ENCODE measurements at places on chromosomes 4 and X.

DNA sequence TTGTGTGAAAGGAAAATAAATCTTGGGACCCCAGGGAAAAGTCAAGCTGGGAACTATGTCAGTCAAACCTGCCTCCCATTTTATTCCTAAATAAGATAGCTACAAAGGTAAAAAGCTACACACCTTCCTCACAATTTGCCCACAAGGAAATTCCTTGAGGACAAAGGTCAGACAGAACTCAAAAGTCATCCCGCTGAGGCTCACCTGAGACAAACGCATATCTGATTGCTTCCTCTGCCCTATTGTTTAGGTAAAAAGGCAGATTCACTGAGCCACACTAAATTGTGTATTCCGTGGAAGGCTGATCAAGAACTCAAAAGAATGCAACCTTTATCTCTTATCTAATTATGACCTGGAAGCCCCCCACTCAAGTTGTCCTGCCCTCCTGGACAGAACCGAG, 58.7 kb upstream of the MAML3 start:
- DNase-seq: no peak

- no peak for DNase-seq
Measured at GRCh38 chrX:154779261-154779660, 16.6 kb downstream of the DKC1 start.

GRCh38 chr4:107619731-107620130, 100.3 kb downstream of the PAPSS1 start:
- no peak for DNase-seq

GRCh38 chrX:56788717-56789122, 59.7 kb downstream of the NBDY start:
- no peak for DNase-seq

DNA sequence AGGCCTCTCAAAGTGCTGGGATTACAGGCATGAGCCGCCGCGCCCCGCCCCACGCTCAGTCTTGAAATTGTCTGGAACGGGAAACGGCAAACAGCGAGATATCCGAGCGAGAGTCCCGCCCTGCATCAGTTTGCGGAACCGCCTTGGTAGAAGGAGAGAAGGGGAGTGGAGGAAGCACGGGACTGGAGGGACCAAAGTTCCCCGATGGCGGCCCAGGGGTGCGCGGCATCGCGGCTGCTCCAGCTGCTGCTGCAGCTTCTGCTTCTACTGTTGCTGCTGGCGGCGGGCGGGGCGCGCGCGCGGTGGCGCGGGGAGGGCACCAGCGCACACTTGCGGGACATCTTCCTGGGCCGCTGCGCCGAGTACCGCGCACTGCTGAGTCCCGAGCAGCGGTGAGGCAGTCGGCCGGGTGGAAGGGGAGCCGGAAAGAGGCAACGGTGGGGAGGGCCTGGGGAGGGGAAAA, at the start of gene BST1:
TSS of gene BST1 (plus strand) at position 125 of the 463 bp plus-strand sequence. CDS start at position 205, 80 bp downstream.
- peak; percentile 2 for DNase-seq

GRCh38 chr4:24799544-24800324, 4.4 kb downstream of the SOD3 start:
- no peak for DNase-seq

DNA sequence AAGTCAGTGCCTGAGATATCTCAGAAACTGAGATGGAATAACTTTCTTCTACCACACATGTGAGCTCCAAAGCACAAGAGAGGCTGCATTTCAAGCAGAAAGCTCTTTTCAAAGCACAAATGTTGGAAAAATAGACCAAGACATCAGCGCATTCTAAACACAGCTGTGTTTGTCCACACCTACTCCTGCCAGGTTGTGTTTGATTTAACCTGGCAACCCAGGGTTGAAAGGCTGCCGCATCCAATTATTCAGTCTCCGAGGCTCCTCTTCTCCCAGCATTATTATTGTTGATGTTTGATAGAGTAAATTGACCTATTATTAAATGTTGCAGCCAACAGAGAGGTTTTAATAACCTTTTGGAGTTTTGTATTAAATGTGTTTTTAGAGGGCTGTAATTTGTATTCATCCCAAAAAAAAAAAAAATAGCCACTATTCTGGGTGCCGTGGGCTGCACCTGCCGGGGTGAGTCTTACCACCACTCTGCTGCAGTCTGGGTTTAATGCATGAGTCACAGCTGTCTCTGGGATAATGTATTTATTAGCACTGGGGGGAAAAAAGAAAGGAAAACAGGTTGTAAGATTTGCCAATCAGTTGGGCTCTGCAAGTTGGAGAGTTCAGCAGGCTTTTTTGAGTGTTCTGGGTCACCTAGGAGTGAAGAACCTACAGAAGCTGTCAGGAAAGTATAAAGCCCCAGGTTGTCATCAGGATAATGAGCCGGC, 105.2 kb upstream of the NOCT start:
- no peak for DNase-seq

DNA sequence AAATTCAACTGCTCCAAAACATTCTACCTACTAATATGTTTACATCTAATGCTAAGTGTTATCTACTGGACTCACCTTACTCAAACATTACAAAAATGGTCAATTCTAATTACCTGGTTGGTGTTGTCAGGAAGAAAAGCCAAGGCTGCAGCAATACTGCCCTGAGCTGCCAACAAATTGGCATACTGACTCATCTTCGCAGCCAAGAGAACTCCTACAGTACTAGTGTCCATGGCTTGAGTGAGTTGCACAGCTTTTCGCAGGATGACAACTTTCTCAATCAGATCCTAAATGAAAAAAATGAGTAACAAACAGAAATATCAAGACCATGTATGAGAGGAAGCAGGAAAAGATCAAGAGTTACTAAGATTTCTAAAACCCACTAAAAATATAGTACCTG, 39.6 kb downstream of the SEC31A start:
- DNase-seq: no peak

GRCh38 chr4:159227378-159227777, 124.5 kb downstream of the RAPGEF2 start:
- DNase-seq: no peak

DNA sequence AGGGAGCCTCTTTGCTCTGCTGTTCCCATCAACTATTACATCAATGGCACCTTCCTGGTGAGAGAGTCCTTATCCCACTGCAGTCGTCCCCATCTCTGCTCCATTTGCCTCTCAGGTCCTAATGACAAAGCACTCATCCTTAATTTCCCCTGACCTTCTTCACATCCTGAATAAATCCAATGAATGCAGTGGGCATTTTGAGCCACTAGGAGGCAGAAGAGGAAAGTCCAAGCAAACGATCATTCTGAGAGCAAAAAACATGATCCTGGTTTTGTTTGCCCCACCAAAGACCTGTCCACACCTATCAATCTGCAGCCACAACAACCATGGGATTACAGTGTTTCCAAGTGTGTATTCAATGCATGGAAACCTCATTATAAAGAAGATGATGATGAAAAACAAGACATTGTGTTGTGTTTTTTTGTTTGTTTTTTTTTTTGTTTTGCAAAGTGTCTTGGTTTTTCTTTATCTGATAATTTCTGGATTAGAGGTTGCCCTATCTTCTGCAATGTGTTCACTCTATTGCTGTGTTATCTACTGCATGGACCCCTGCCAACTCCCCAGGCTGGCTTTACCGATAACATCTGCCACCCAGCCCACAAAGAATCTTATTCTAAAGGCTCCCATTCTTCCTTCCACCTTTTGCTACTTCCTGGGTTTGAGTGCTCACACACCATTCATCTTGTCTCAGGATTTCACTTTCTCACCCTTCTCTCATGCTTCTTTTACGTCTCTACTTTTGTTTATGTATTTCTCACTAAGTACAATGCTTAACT, 207.2 kb downstream of the NLGN4X start:
- no peak for DNase-seq

GRCh38 chr4:153514001-153514526, 47.9 kb downstream of the TMEM131L start:
- no peak for DNase-seq

- DNase-seq: no peak
Measured at GRCh38 chrX:135484641-135485289, 35.7 kb upstream of the INTS6L start.

GRCh38 chrX:40013266-40014195, 84.2 kb downstream of the BCOR start:
- DNase-seq: no peak

DNA sequence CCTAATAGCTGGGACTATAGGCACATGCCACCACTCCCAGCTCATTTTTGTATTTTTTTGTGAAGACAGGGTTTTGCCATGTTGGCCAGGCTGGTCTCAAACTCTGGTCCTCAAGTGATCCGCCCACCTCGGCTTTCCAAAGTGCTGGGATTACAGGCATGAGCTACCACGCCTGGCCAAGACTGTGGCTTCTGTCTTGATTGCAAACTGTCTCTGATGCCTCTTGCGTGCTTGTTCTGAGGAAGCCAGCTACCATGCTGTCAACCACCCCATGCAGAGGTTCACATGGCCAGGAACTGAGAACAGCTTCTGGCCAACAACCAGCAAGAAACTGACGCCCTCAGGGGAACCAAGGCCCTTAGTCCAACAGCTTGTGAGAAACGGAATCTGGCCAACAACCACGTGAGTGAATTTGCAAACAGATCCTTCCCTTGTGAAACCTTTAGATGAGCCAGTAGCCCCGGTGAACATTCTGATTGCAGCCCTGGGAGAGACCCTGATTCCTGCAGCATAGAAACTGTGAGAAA, 71.2 kb downstream of the SUPT20HL2 start:
- DNase-seq: no peak

- no peak for DNase-seq
Measured at GRCh38 chrX:63281465-63281864, 69.7 kb downstream of the SPIN4 start.

GRCh38 chr4:159052315-159052714, 50.6 kb upstream of the RAPGEF2 start:
- DNase-seq: no peak

DNA sequence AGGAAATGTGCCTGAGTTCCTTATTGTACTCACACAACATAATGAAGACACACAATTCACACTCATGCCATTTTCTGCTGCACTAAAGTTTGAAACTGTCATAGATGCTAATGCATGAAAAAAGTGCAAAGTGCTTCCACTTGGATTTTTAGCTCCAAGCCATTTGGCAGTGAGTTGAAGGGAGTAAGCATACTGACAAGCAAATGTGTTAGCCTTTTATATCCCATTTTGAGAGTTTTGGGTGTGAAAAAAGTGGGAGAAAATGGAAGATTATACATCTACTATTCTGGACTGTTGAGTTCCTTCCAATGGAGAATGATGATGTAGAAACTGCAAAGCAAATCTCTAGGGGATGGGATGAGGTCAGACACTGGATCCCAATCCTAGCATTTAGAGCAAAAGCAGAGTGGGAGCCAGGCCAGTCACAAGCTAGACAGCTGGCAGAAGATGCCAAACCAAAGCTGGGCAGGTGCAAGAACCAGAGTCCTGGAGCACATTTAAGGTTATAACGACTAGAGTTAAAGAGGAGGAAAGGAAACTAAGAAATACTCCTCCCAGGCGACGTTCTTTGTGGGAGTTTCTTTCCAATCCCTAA, 216.8 kb downstream of the FBXO8 start:
- DNase-seq: no peak

DNA sequence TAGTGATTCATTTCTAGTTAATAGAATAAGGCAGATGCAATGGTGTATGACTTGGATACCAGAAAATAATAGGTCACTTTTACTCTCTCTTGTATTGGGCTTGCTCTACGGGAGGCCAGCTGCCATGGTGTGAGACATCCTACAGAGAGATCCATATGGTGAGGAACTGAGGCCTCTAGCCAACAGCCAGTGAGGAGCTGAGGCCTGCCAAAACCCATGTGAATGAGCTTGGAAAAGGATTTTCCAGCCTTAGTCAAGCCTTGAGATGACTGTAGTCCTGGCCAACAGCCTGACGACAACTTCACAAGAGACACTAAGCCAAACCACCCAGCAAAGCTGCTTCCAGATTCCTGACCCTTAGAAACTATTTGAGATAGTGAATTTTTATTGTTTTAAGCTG, 1300.2 kb downstream of the RAPGEF2 start:
- DNase-seq: no peak

DNA sequence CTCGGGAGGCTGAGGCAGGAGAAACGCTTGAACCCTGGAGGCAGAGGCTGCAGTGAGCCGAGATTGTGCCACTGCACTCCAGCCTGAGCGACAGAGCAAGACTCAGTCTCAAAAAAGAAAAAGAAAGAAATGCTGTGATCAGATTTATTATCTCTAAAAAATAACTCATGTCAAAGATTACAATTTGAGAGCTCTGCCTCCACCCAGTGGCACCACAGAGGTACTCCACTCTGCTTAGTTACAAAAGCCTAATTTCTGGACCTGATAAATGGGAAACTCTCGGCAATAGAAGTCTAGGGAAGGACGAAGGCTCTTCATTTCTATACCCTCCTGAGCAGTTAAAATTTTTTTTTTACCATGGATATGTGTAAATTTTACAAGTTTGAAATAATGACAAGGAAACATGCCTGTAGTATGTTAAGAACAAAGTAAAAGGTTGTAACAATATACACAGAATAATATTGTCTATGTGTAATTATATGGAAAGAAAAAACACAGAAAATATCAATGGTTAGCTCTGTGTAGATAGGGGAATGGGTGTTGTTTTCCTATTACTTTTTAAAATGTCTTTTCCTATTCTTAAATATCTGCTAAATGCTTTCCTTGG, 149.8 kb downstream of the STIM2 start:
- no peak for DNase-seq

- no peak for DNase-seq
Measured at GRCh38 chrX:10781847-10782530, 161.6 kb upstream of the MID1 start.

DNA sequence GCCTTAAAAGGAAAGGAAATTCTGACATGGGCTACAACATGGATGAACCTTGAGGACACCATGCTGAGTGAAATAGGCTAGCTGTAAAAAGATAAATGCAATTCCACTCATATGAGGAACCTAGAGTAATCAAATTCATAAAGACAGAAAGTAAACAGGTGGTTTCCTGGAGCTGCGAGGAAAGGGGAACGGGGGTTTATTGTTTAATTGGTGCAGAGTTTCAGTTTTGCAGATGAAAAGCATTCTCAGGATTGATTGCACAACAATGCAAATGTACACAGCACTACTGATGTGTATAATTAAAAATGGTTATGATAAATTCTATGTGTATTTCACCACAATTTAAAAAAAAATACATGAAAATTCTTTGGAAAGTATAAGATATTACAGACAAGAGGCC, 24.0 kb downstream of the PLRG1 start:
- DNase-seq: no peak

GRCh38 chr4:57492251-57492878, 382.2 kb upstream of the IGFBP7 start:
- no peak for DNase-seq

GRCh38 chrX:1224954-1225353, 12.5 kb upstream of the CRLF2 start:
- no peak for DNase-seq

GRCh38 chrX:38929966-38930421, 128.7 kb downstream of the MID1IP1 start:
- no peak for DNase-seq

GRCh38 chr4:1655676-1656075, 28.4 kb downstream of the FAM53A start:
- DNase-seq: no peak

DNA sequence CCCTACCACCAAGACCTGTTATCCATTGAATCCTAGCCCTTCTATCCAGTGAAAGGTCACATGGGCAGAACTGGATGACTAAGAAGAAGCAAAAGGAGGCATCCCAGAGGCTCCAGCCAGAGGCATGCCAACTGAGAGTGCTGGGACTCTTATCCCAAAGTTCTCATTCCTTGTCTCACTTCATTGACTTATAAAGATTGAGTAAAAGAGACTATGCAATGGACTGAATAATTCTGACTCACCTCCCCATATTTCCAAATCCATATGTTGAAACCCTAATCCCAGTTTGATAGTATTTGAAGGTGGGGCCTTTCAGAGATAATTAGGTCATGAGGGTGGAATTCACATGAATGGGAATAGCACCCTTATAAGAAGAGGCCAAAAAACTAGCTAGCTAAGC, 131.4 kb downstream of the COL25A1 start:
- no peak for DNase-seq

- DNase-seq: no peak
Measured at GRCh38 chr4:57412259-57413054, 302.3 kb upstream of the IGFBP7 start.

Measured in stimulated activated CD8-positive, alpha-beta memory T cell treated with anti-CD3 and anti-CD28 coated beads, Interleukin-7, amount 100 ng/mL, for 48 hours (primary cell).